ENCODE measurements at places on chromosomes 6 and 20. TPM values are rescaled to one million over a fixed set of nuclear protein-coding genes. Genes with fewer than 3 reads are reported as not detected.

DNA sequence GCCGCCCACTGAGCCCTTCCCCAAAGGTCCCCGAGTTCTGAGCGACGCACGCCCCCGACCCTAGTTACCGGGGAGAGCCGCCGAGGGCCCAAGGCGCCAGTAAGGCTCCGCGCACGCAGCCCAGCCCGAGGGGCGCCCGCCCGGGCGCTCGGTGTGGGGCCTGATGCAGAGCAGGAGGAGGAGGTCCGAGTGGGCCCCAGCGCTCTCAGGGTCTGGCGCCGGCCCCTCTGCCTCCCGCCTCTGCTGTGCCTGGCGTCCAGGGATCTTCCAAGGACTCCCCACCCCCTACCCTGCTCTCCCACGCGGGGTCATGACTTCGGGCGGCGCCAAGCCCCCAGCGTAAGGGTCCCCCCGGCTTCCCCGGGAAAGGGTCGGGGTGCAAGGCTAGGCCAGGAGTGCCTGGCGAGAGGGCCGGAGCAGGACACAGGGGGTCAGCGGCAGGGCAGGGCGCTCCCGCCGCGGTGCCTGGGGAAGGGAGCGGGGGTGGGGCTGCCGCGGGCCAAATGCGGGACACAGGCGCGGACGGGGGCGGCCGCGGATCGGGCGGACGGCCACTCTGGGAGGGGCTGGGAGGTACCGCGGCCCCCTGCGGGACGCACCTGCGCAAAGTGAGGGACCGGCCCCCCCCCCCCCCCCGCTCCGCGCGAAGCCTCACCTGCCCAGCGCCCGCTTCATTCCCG is 637 bp downstream of the ABHD12 start:
- peak; percentile 68 for DNase-seq
- peaks cover 4% of the 10 kb centered on the region for H3K36me3 ChIP-seq
- peaks cover 11% of the 10 kb centered on the region for H3K4me1 ChIP-seq
- H3K27ac ChIP-seq = peak overlapping the region; percentile 83

UNC93A gene
- not detected for total RNA-seq

DNA sequence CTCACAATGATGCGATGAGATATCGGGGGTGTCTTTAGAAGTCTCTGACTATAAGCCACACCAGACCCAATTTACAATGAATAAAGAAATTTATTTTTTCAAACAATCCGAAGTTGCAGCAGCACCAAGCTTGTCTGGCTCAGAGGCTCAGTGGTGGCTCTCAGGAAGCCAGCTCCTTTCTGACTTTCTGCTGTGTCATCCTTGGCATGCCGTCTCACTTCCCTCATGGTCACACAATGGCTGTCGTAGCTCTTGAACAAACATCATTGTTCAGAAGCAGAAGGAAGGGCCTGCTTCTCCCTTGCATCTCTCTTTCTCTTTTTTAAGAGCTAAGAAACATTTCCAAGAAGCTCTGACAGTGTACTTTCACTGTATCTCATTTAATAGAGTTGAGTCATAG is 299.0 kb downstream of the DOK5 start:
- H3K4me3 ChIP-seq = no peak overlapping the region
- no peaks in the 10 kb centered on the region for H3K27me3 ChIP-seq
- no peaks in the 10 kb centered on the region for H3K36me3 ChIP-seq
- H3K27ac ChIP-seq = no peak overlapping the region
- H3K4me1 ChIP-seq = no peaks in the 10 kb centered on the region
- DNase-seq = no peak

CCN5 gene
- total RNA-seq = not detected

CRISP3 gene
- not detected for total RNA-seq

DNA sequence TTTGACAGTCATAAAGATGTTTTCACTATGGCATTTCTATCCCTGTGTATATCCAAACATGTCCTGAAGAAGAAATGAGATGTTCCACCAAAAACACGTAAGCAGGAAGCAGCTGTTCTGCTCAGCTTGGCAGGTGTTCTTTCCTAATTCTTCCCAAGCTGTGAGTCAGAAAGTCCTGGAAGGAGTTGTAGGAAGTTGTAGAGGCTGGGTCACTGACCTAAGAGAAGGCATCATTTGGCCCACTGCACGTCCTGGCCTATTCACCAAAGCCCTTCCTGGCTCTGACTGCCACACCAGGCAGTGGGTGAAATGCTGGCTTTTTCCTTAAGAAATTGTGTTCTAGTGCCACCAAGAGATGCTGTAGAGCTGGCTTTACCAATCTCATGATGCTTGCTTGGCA is 40.3 kb downstream of the STX11 start:
- no peak overlapping the region for H3K27ac ChIP-seq
- H3K27me3 ChIP-seq = peaks cover 2% of the 10 kb centered on the region
- no peak overlapping the region for H3K4me3 ChIP-seq

FHL5 gene
- not detected for total RNA-seq

PLEKHG1 gene
- total RNA-seq = 7.3 TPM

- no peak for DNase-seq
- H3K4me1 ChIP-seq = peaks cover 14% of the 10 kb centered on the region
- peaks cover 4% of the 10 kb centered on the region for H3K27me3 ChIP-seq
- peaks cover 3% of the 10 kb centered on the region for H3K36me3 ChIP-seq
- H3K27ac ChIP-seq = no peak overlapping the region
- H3K4me3 ChIP-seq = no peak overlapping the region
Observed at GRCh38 chr6:10316373-10316721, 98.5 kb downstream of the TFAP2A start.

MYLK4 gene
- 0.49 TPM for total RNA-seq
